ENCODE measurements at places on chromosomes 6 and 20.

DNA sequence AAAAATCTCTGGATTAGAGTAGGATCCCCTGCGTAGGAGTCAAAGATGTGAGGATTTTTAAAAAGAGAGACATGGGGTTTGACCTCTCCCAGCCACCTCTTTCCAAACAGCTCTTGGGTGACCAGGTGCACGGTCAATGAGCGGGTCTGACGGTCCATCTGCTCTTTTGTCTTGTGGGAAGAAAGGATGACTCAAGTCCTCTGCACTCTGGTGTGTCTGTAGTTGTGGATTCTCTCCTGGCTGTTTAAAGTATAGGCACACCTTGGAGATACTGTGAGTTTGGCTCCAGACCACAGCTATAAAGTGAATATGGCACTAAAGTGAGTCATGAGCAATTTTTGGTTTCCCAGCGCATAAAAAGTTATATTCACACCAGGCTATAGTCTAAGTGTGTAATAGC, 209.8 kb downstream of the BMP7 start:
- no peak for DNase-seq

DNA sequence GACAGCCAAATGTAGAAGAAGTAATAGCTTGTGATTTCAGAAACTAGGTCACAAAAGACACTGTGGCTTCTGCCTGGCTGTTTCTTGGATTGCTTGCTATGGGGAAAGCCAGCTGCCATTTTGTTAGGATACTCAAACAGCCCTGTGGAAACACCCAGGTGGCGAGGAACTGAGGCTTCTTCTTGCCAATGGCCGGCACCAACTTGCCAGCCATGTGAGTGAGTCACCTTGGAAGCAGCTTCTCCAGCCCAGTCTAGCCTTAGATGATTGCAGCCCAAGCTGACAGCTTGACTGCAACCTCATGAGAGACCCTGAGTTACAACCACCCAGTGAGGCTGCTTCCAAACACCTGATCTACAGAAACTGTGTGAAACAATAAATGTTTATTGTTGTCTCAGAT, 11.9 kb upstream of the KIAA1755 start:
- DNase-seq, result no peak

- DNase-seq, result no peak
Observed at GRCh38 chr6:107660839-107661238, 163.3 kb downstream of the SCML4 start.

DNA sequence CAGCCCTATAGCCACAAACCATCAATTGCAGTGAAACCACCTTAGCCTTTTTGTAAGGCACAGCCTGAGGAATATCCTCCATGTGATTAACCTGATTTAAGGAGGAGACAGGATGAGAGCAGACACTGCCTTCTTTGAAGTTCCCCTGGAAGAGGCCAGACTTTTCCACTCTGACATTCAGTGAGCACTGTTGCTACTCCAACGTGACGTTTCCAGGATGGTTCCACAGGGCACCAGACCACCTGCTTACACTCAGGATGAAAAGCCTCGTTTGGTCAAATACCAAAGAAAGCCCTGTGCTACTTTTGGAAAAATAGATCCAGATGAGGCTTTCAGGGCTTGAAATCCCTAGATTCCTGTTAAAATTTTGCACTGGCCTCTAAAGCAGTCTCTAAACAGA, 1102.1 kb upstream of the FLRT3 start:
- DNase-seq, result no peak

DNA sequence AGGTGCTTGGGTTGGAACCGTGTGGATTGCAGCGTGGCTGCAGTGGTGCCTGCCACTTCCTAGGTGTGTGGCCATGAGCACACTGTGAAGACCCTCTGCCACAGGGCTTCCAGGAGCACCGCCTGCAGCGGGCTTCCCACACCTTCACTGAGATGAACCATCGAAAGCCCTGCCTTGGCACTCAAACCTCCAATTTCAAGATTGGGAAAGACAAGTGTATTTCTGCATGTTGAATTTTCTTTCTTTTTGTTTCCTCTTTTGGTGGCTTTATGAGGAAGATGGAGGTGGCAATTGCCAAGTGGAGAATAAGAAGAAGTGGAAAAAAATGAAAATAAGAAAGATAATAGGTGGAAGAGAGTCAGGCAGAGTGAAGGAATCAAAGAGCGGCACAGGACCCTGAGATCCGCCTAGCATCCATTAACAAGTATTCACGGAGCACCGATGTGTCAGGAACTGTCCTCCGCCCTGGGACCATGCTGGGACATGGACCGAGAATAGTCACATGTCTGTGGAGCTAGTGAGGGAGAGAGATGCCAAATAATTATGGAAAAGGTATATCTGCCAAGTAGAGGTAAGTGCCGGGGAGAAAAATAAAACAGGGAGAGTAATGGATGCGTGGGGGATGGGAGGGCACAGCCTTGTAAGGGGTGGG, 159.9 kb downstream of the BCAS1 start:
- no peak for DNase-seq

DNA sequence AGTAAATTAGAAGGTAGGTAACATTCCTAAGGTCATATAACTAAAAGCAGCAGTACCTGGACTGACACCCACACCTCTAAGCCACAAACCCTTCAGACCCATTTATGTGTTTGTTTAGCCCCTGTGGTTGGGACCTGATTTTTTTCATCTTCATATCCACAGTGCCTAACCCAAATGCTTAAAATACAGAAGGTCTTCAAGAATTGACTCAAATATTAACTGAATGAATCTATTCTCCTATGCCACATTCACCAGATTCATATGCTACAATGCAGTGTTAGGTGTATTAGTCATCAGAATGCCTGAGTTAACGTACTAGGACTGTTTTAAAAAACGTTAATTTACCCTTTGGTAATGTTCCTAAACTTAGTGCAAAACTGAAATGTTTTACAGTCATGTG, 124.8 kb downstream of the AHI1 start:
- no peak for DNase-seq

GRCh38 chr6:150537893-150538292, 61.8 kb upstream of the PLEKHG1 start:
- DNase-seq, result no peak

DNA sequence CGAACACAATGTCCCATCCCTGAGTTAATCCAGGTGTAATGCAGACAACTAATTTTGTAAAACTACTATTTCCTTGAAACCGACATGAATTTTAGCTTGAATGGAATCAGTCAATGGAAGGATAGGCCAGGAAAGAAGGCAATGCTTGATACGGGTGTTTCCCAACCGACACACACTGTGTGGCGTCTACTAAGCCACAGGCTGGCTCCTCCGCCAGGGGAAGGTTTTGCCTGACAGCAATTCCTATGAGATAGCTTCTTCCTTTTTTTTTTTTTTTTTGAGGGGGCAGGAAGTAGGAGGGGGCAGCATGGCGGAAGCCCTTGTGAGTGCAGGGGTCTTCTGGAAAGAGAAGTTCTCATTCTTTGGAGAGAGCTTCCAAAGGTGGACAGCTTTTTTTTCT, 12.0 kb upstream of the LAMA4 start:
- no peak for DNase-seq

GRCh38 chr6:43506667-43507471, 3.3 kb downstream of the LRRC73 start:
- DNase-seq, result peak; percentile 90

GRCh38 chr20:16069389-16070010, 503.7 kb downstream of the KIF16B start:
- no peak for DNase-seq

DNA sequence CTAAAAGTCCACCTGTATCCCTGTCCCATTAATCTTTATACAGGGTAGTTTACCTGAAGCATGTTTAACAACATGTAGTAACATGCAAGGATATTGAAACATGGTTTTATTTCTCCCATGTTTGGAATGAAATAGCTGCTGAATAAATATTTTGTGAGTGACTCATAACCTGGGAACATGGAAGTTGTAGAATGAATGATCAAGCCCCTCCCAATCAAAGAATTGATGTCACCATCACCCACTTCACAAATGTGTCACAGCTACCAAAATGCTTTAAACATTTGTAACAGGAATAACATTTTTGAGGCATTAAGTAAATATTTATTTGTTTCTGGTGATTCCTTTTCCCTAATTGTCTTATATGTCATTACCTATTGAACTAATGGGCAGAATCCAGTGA, 58.9 kb upstream of the TNFAIP3 start:
- DNase-seq, result no peak

DNA sequence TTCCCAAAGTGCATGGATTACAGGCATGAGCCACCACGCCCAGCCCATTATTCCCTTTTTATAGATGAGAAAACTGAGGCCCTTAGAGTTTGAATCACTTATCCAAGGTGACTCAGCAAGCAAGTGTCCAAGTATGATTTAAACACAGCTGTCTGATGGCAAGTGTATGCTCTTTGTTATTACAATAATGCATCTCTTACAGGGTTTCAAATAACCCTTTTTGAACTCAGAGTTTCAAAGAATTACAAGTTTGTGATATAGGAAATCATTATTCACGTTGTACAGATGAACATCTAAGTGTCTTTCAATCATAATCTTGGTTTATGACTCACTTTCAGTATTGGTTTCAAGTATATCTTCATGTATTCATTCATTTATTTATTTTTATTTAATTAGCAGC, 63.0 kb downstream of the CD83 start:
- no peak for DNase-seq

DNA sequence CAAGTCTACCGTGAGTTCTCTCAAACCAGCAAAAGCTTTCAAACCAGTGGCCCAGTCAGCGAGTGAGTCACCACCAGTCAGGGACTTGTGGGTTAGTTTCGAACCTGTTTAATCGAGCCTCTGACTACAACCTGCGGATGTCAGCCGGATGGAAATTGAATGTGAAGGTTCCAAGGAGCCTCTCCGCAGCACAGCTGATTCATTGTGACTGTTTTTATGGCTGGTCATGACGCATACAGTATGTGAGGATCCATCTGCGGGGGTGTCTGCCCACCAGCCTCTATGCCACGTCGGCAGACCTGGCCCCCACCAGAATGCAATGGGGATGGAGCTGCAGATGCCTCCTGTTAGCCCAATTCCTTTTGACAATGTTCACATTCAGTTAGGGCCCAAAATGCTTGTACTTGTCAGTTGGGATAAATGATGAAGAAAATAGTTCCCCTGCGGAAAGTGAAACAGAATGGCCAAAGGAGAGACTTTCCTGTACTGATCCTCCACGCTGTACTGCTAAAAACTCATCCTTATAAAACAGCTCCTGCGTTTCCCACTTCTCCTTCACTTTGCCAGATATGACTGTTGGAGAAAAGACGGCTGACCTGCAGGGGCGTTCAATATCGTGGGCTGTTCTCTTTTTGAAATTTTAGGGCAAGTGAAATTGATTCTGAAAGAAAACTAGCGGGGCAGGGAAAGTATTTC, 206.6 kb downstream of the TFAP2B start:
- no peak for DNase-seq

DNA sequence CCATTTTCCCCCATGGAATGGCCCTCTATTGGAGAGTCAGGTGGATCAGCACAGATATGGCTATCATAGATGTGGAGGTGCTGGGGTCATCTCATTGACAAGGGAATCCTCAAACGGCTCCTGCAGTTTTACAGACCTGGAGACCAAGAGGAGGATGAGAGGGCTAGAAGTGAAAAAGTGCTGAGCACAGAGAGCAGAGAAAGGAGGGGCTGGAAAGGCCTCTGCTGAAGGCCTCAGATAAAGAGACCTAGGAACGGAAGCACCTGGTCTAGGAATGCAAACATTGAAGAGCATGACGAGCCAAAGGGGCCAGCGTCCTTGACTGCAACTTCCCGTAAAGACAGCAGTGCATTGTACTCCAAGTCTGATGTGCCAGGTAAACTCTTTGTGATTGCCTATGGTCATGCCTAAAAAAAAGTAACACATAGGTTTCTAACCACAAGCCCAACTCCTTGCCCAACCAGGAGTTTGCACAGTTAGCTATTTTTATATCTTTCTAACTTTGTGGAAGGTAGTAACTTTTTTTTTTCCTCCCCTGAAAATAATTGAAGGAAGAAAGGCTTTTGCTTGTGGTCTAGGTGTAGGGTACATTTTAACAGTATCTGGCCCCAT, 15.2 kb downstream of the RSPH4A start:
- no peak for DNase-seq

- DNase-seq, result no peak
Observed at GRCh38 chr20:12358006-12358654, 440.4 kb downstream of the BTBD3 start.

GRCh38 chr6:11172501-11173327, 59.8 kb downstream of the NEDD9 start:
- DNase-seq, result peak; percentile 91

GRCh38 chr6:52994839-52995088, 320 bp downstream of the GSTA4 start:
- DNase-seq, result peak; percentile 89

DNA sequence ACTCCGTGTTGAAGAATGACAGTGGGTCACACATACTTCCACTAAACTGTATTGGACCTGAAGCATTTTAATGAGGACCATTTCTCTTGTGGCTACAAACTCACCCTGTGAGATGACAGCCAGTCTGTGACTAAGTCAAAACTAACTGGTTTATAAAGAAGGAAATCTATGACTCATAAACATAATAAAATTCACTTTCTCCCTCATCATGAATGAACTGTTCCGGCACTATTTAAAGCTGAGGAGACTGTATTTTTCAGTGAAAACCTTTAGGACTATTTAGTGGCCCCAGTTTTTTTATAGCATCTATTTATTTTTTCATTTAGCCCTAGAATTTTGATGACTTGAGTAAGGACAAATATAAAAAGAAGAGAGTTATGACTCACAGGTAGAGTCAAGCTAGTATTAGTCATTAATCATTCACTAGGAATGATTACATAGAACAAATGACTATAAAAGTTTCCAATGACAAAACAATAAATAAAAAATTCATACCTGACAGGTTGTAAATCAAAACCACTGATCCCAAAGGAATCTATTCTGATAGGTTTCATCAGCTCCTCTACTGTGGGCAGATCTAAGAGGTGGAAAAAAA, 34.2 kb downstream of the CEP162 start:
- no peak for DNase-seq

- DNase-seq, result no peak
Observed at GRCh38 chr6:93337014-93337413, 82.3 kb downstream of the EPHA7 start.

DNA sequence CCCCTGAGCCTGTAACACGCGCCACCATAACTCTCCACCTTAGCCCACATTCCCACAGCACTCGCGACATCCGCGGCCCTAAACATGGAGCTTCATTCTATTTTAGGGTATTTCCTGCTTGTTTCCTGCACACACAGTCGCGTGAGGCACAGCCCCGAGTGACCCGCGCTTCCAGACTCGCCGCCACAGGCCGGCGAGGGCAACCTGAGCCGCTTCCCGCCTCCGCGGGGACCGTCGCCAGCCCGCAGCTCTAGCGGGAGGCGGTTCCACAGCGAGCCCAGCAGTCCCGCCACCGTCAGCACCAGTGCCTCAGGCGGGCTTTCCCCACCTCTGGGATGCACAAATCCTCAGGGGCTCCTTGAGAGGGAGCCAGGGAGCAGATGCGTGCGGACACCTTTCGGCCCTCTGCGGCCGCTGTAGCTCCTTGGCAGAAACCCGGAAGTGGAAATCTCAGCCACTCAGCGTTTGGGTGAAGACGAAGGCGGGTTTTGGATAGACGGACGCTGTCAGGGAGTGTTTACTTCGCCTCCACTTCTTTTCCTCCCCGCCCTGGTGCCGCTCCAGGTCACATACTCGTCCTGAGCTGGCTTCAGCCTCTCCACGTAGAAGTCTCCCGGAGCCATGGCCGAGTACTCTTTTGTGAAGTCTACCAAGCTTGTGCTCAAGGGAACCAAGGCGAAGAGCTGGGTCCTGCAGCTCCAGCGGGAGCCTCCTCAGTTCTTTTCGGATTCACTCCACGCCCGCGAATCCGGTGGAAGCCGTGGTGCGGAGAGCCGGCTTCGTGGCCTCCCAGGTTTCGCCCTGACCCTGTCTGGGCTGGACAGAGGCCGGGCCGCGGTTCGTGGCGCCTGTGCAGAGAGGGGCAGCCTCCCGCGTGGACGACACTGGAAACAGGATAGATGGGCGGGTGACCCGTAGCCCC, 2177.4 kb upstream of the DEFB115 start:
- no peak for DNase-seq

GRCh38 chr6:125191916-125192609, 38.5 kb downstream of the TPD52L1 start:
- DNase-seq, result no peak

Data from spleen (tissue), 13 donors.